Inflammatory macrophage (primary cell): ENCODE measurements at places on chromosomes 1 and 21.

GRCh38 chr21:38853421-38853919 lies 47.7 kb downstream of the ETS2 start:
- peak; percentile 10 for DNase-seq

DNA sequence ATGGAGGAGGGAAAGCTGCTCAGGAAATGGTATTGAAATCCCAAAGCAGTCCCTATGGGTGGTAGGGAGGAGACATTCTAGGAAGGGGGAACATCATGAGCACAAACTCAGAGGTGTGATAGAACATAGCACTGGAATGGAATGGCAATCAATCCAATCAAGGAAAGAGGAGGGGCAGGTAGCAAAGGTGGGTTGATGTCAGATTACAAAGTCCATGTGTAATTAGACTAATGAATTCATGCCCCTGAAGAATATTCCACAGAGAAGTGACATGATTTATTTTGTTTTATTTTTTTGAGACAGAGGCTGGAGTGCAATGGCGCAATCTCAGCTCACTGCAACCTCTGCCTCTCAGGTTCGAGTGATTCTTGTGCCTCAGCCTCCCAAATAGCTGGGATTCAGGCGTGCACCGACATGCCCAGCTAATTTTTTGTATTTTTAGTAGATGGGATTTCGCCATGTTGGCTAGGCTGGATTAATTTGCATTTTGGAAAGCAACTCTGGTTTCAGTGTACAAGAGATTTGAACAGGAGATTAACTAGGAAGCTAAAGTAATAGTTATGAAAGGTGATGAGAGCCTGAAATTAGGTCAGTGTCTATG lies 36.1 kb downstream of the DEGS1 start:
- no peak for DNase-seq

- DNase-seq, result no peak
These were observed 62.1 kb downstream of the B3GALT5 start for GRCh38 chr21:39674801-39675200.

GRCh38 chr1:215748431-215748830 lies 181.3 kb downstream of the KCTD3 start:
- no peak for DNase-seq

GRCh38 chr1:95117207-95118066 lies at the start of gene TLCD4:
TLCD4 (plus strand) TSS chr1:95117355; CDS start chr1:95143902, 26,547 bp downstream.
- no peak for DNase-seq
